ENCODE measurements at places on chromosomes 4 and X. TPM values are rescaled to one million over a fixed set of nuclear protein-coding genes. Genes with fewer than 3 reads are reported as not detected.
A peak's percentile ranks its signal among the peaks of the same experiment; 100 is the strongest.

- H3K27me3 ChIP-seq = no peaks in the 10 kb centered on the region
- no peak for DNase-seq
- no peak overlapping the region for H3K27ac ChIP-seq
Observed at GRCh38 chr4:74016068-74016467, 17.6 kb upstream of the CXCL5 start.

DNA sequence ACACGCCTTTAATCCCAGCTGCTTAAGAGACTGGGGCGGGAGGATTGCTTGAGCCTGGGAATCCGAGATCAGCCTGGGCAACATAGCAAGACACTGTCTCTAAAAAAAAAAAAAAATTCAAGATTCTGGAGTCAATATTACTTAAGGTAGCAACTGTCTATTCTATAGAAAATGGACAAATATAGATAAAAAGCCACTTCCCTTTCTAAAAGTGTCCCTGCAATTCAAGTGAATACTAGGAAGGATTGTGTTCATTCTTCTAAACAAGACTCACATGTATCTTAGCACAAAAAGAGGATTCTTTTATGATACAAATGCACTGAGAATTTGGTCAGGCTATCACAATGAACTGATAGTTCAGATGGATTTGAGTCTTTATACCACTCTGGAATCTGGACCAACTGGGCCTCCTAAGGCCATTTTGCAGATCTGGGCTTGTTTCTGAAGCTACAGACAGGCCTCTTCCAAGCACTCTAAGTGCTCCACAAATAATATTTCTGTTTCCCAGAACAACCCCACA, 7.0 kb downstream of the PKD2 start:
- DNase-seq = no peak
- no peak overlapping the region for H3K4me3 ChIP-seq
- no peaks in the 10 kb centered on the region for H3K36me3 ChIP-seq
- peak overlapping the region; percentile 29 for H3K27ac ChIP-seq
- H3K27me3 ChIP-seq = no peaks in the 10 kb centered on the region

- H3K27me3 ChIP-seq = no peaks in the 10 kb centered on the region
- DNase-seq = no peak
- H3K4me3 ChIP-seq = no peak overlapping the region
- peaks cover 12% of the 10 kb centered on the region for H3K4me1 ChIP-seq
- peaks cover 79% of the 10 kb centered on the region for H3K36me3 ChIP-seq
Observed at GRCh38 chrX:1423215-1423614, 29.5 kb downstream of the ASMTL start.

GRCh38 chr4:169258141-169258540, 12.6 kb downstream of the SH3RF1 start:
- peaks cover 57% of the 10 kb centered on the region for H3K4me1 ChIP-seq
- H3K4me3 ChIP-seq = no peak overlapping the region
- H3K27me3 ChIP-seq = no peaks in the 10 kb centered on the region
- H3K27ac ChIP-seq = no peak overlapping the region
- peaks cover 2% of the 10 kb centered on the region for H3K36me3 ChIP-seq

GRCh38 chrX:9317176-9317575, 147.7 kb upstream of the TBL1X start:
- no peak overlapping the region for H3K4me3 ChIP-seq
- DNase-seq = no peak
- H3K4me1 ChIP-seq = peaks cover 23% of the 10 kb centered on the region
- H3K27ac ChIP-seq = no peak overlapping the region
- no peaks in the 10 kb centered on the region for H3K27me3 ChIP-seq
- H3K36me3 ChIP-seq = no peaks in the 10 kb centered on the region

DNA sequence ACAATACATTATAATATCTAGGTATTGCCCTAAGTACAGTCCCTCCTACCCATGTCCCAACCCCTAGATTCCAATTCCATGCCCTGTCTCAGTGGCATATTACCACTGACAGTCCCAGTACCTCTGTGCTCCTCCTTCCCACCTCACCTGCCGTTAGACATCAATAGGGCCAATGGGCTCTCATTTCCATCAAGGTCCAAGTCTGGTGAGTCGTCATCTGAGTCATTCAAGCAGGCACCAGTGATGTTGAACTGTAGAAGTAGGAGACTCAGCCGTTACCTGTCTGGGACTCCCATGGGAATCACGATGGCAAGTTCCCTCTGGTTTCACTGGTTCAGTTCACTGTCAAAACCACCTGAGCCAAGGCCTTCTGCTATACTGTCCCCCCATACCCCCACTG, 51.7 kb downstream of the PHF8 start:
- peaks cover 28% of the 10 kb centered on the region for H3K36me3 ChIP-seq
- H3K4me3 ChIP-seq = no peak overlapping the region

DNA sequence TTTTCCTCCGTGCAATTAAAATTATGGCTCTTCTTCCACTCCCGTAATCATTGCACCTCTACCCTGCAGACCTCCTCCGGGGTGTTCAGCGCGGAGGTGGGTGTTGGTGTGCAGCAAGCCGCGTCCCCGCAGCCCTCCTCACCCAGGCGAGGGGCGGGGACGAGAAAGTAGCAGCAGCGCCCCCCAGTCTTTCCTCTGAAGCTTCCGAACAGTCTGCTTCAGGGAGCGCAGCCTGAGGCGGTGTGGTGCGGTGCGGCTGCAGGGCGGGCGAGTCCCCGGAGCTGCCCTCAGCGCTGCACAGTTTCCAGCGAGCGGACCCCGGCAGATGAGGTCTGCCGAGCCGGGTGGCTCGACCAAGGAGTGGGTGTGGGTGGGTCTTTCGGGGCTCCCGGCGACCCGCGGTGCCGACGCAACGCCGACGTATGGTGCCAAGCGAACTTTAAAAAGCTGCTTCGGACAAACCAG, at the start of gene FRAS1:
TSS of gene FRAS1 (plus strand) at position 189 of the 465 bp plus-strand sequence. CDS start 687 bp downstream, outside the sequence.
- H3K27me3 ChIP-seq = no peaks in the 10 kb centered on the region
- peak within 1 kb of the TSS; percentile 93 for H3K4me3 ChIP-seq

DNA sequence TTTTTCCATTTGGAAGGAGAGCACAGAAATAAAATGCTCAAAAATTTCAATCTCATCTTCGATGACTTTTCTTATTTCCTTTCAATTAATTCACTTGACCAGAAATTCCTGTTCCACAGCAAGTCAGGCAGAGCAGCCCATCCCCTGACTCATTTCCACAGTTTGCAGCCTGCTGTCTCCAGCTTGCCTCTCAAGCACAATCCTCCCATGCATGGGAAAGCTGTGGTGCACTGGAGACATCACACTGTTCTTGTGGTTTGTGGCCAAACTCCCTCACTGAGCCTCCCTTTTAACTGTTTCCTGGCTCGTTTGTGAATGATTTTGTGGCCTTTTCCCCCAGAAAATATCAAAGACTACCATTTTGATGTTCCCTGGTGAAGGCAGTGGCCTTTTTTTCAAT, 114.0 kb upstream of the ENPEP start:
- H3K4me1 ChIP-seq = no peaks in the 10 kb centered on the region
- no peaks in the 10 kb centered on the region for H3K27me3 ChIP-seq
- no peak overlapping the region for H3K4me3 ChIP-seq

- DNase-seq = no peak
- no peak overlapping the region for H3K4me3 ChIP-seq
- no peaks in the 10 kb centered on the region for H3K27me3 ChIP-seq
- no peaks in the 10 kb centered on the region for H3K36me3 ChIP-seq
Observed at GRCh38 chrX:38935561-38935960, 134.3 kb downstream of the MID1IP1 start.

GRCh38 chr4:111400741-111401140, 744.5 kb upstream of the FAM241A start:
- H3K27me3 ChIP-seq = no peaks in the 10 kb centered on the region
- H3K36me3 ChIP-seq = no peaks in the 10 kb centered on the region
- H3K27ac ChIP-seq = no peak overlapping the region
- no peaks in the 10 kb centered on the region for H3K4me1 ChIP-seq
- no peak for DNase-seq

DNA sequence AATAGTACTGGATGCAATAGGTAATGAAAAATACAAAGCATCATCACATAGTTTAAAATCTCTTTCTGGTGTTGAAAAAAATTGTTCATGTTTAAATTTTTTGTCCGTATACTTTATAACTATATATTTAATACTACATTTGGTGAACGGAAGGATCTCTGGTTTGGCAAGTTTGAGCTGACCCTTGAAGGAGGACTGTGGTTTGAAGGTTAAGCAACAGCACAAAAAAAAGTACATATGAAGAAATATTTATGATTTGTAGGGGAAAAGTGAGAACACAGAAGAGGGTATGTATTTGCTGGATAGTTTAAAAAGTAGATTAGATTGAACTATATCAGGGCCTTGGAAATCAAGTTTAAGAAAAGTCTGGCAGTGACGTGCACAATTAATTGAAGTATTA, 13.3 kb downstream of the SRP72 start:
- H3K36me3 ChIP-seq = peaks cover 63% of the 10 kb centered on the region
- DNase-seq = no peak
- no peaks in the 10 kb centered on the region for H3K27me3 ChIP-seq
- no peak overlapping the region for H3K4me3 ChIP-seq

GRCh38 chr4:152581536-152582160, 45.8 kb upstream of the FBXW7 start:
- H3K4me3 ChIP-seq = no peak overlapping the region
- peaks cover 2% of the 10 kb centered on the region for H3K36me3 ChIP-seq
- peaks cover 9% of the 10 kb centered on the region for H3K4me1 ChIP-seq
- H3K27me3 ChIP-seq = no peaks in the 10 kb centered on the region

DNA sequence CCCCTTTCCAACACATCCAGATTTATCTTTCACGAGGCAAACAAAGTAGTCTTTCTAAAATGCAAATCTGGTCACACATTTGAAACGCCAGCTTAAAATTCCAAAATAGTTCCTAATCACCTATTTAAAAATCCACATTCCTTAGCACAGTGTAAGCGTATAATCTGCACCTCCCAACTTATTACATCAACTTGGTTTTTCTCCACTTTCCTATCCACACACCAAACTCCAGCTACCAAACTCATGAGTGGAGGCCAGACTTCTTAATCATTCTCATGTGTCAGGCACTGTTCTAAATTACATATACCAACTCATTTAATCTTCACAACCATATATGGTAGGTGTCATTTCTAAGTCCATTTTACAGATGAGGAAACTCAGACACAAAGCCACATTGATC, 33.8 kb downstream of the ENOX2 start:
- H3K27ac ChIP-seq = no peak overlapping the region
- DNase-seq = no peak
- H3K4me1 ChIP-seq = no peaks in the 10 kb centered on the region
- no peaks in the 10 kb centered on the region for H3K36me3 ChIP-seq

- no peaks in the 10 kb centered on the region for H3K27me3 ChIP-seq
- H3K36me3 ChIP-seq = no peaks in the 10 kb centered on the region
- no peak overlapping the region for H3K4me3 ChIP-seq
- H3K4me1 ChIP-seq = peaks cover 17% of the 10 kb centered on the region
- no peak overlapping the region for H3K27ac ChIP-seq
Observed at GRCh38 chr4:88138561-88138960, 19.9 kb downstream of the ABCG2 start.

- no peak for DNase-seq
- H3K27ac ChIP-seq = no peak overlapping the region
- H3K36me3 ChIP-seq = no peaks in the 10 kb centered on the region
- no peak overlapping the region for H3K4me3 ChIP-seq
Observed at GRCh38 chrX:139086246-139086645, 374.7 kb upstream of the FGF13 start.

DNA sequence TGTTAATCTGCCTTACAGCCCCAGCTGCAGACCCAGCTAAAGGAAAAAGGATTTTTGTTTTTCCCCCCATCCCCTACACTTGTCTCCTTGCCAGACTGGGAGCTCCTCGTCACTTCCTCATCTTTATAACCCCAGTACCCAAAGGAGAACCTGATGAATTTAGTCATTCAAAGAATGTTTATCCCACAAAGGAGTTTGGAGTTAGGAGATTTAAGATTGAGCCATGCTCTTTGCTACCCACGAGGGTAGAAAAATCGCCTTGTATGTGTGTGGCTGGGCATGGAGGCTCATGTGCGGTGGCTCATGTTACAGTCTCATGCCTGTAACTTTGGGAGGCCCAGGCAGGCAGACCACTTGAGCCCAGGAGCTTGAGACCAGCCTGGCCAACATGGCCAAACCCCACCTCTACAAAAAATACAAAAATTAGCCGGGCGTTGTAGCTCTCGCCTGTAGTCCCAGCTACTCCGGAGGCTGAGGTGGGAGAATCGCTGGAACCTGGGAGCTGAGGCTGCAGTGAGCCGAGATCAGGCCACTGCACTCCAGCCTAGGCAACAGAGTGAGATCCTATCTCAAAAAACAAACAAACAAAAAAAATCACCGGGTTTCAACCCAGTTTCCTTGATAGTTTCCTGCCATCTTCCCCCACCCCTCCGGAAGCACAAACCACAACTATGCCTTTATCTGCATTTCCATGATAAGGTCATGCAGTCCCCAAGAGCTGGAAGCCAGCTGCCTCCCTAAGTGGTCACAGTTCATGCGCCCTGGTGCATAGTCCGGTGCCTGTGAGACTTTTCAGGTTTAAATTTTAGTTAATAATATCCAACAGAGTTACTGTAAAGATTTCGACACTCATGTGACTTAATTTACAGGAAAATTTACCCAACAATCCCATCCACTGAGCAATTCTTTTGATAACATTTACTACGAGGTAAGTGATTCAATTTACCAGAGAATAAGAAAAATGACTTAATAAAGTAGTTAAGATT, 1.5 kb downstream of the CFAP97 start:
- peaks cover 3% of the 10 kb centered on the region for H3K36me3 ChIP-seq
- peak overlapping the region; percentile 93 for H3K4me3 ChIP-seq
- H3K27ac ChIP-seq = peak overlapping the region; percentile 69
- no peak for DNase-seq
- peaks cover 26% of the 10 kb centered on the region for H3K27me3 ChIP-seq
- peaks cover 32% of the 10 kb centered on the region for H3K4me1 ChIP-seq

- H3K27me3 ChIP-seq = no peaks in the 10 kb centered on the region
- no peak for DNase-seq
- H3K27ac ChIP-seq = no peak overlapping the region
Observed at GRCh38 chr4:186061921-186062320, 7.0 kb upstream of the TLR3 start.

Gene NPY2R
- 0.34 TPM for total RNA-seq

Gene NCAPG
- total RNA-seq = 61.9 TPM

Gene TRIM61
- 2.8 TPM for total RNA-seq

Gene CLTRN
- 2.2 TPM for total RNA-seq

Gene FGFBP2
- total RNA-seq = 0.24 TPM

Gene HAND2
- total RNA-seq = 0.09 TPM

All from WTC11 (cell line).